ENCODE measurements at places on chromosomes 3 and 15.
A peak's percentile ranks its signal among the peaks of the same experiment; 100 is the strongest.

DNA sequence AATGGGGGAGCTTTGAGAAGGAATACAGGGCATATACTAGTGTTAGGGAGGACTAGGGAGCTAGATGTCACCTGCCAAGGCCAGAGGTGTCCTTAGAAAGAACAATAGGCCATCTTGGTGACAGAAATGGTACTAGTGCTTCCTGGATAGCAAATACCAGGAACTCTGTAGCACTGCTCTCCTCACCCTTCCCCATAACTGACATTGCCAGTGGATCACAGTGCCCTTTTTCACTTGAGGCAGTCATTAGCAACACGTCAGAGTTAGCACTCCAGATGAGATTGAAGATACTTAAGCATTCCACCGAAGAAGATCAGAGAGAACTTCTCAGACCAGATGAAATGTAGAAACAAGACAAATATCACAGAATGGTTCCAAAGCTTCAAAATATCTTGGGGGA lies 103.1 kb upstream of the PDZRN3 start:
- DNase-seq = no peak

DNA sequence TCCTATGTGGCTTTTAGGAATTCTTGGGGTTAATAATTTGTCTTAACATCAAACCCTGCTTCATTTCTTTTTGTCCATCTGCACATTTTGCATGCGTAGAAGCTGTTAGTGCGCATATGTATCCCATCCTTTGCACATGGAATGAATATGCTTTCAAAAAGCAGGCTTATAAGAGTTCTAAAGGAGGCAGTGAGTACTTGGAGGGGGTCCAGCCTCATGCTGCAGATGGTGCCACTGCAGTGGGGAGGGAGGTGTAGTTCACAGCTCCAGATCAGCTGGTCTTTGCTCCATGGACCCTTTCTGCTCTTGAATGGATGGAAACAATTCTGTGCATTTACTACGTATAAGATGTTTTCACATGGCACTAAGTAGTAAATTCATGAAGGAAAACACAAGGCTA lies 20.7 kb upstream of the SSR3 start:
- DNase-seq = no peak

GRCh38 chr3:161423911-161424522 lies 52.7 kb upstream of the SPTSSB start:
- DNase-seq = peak; percentile 43

- no peak for DNase-seq
Observed at GRCh38 chr3:174156200-174156599, 702.9 kb upstream of the NAALADL2 start.

DNA sequence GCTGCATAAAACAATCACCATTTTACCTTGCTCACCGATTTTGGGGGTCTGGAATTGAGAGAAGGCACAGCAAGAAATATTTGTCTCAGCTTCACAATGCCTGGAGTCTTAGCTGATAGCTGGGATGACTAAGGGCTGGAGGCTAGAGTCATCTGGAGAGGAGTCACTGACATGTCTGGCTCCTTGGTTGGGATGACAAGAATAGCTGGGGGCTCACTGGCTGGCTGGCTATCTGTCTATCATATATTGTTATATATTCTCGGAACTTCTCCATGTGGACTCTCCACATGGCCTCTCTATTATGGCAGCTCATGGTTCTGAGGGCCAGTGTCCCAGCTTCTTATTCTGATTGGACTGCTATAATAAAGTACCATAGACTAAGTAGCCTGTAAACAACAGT lies 20.0 kb upstream of the TRIM71 start:
- DNase-seq = no peak

GRCh38 chr15:24944954-24945353 lies 9.8 kb upstream of the SNRPN start:
- no peak for DNase-seq

- DNase-seq = no peak
Observed at GRCh38 chr3:37994639-37994972, 4.0 kb downstream of the VILL start.

- no peak for DNase-seq
Observed at GRCh38 chr3:39183211-39184080, 8.9 kb downstream of the XIRP1 start.

DNA sequence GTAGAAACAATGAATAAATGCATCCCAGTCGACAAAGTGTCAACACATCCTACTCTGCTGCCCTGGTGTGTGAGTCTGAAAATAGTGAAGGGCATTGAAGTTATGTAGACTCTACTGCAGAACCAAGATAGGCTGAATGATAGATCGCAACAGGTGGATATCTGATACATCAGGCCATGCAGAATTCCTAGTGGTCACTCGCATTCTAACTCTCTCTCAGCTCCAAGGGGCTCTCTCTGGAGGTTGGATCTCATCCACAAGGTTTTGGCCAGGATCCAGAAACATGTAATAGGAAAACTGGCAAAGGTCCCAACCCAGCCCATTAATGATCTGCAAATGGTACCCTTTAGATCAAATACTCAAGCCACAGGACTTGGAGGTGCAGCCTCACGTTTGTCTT lies 514.1 kb downstream of the MAGI1 start:
- no peak for DNase-seq

GRCh38 chr3:168575750-168576149 lies 480.0 kb upstream of the GOLIM4 start:
- no peak for DNase-seq

DNA sequence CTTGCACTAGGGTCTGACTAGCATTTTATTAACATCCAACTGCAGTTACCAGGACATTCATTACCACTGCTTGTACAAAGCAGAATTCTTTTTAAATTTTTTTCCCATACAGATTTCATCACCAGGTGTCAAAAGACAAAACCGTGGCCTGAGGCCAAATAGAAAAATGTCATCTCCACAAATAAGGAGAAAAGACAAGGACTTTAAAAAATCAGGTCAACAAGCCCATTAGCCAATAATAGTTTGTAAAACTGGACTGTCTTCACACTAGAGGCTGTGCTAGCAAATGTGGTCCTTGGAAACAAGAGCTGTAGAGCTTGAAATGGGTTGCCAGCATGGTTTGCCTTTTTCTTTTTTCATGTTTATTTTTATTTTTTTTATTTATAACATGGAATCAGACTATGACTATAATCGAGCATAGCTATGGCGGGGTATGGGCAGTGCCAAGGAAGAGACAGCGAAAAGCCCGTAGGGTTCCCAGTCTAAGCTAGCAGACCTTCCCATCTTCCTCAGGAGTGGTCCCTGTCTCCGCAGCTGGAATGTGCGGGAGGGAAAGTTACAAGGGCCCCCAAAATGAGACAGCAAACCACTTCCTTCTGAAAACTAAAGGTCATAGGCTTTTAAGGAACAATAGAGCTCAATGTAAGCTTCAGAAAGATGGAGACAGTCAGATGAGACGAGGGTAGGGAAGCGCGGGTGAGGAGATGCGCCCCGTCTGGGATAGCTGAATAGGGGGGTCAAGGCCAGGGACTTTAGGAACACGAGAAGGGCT lies 1.5 kb downstream of the PTPN9 start:
- DNase-seq = no peak

DNA sequence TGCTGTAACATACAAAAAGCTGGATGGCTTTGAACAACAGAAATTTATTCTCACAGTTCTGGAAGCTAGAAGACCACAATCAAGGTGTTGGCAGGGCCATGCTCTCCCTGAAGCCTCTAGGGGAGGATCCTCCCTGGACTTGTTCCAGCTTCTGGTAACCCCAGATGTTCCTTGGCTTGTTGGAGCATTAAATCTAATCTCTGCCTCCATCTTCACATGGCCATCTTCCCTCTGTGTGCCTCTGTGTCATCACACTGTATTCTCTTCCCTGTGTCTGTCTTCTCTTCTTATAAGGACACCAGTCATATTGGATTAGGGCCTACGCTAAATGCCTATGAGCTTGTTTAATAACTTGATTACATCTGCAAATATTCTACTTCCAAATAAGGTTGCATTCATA lies 109.5 kb downstream of the STAG1 start:
- peak; percentile 34 for DNase-seq

- DNase-seq = no peak
Observed at GRCh38 chr15:82186719-82187406, 75.7 kb downstream of the EFL1 start.

DNA sequence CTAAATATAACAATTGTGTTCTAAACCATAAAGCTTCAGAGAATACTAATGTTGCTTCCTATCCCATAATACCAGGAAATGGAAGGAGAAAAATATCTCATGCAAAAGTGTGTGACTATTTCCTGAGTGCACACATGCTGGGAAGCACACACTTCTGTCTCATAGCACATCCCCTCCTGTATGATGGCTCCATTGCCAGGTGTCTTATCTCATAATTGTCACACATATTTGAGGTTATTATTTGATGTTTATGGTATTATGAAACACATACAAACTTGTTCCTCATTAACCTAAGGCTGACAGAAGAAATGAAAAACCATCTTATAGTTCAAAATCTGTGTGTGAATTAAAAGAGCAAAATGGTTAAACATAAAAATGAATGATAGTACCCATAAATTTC lies 65.4 kb downstream of the SERP1 start:
- no peak for DNase-seq

DNA sequence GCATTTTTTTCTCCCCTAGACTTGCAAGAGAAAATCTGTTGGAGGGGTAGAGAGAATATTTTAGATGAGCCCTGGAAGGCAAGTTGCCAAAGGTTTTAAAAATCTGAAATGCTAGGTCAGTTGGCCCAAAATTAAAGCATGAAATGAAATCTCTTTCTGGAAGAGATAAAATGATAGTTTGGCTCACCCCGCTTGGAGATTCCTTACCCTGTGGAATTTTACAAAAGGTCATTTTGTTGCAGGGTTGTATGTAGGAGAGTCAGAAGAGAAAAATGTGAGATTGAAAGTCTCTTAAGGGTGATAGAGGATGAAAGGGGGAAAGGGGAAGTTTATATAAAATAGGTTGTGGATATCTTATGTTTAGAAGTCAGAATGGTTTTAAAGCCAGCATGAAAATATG lies 277.8 kb downstream of the CD47 start:
- DNase-seq = no peak

- DNase-seq = no peak
Observed at GRCh38 chr3:114904633-114905032, 242.5 kb downstream of the ZBTB20 start.

DNA sequence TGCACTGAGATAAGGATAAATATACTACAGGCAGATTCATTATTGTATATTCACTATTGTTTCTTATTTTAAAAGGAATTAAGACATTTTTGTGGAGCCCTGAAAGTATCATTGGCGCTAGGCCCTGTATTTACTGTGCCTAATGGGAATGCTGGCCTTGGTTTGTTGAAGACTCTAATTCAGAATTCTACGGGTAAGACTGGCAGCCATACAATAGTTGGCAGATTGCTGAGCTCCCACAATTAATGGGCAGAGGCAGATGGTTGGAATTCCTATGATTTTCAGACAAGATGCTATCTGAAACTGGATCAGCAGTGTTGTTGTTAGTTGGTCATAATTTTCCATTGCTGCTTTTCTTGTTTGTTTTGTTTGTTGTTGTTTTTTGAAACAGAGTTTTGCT lies 14.7 kb downstream of the PGBD4 start:
- peak; percentile 24 for DNase-seq

DNA sequence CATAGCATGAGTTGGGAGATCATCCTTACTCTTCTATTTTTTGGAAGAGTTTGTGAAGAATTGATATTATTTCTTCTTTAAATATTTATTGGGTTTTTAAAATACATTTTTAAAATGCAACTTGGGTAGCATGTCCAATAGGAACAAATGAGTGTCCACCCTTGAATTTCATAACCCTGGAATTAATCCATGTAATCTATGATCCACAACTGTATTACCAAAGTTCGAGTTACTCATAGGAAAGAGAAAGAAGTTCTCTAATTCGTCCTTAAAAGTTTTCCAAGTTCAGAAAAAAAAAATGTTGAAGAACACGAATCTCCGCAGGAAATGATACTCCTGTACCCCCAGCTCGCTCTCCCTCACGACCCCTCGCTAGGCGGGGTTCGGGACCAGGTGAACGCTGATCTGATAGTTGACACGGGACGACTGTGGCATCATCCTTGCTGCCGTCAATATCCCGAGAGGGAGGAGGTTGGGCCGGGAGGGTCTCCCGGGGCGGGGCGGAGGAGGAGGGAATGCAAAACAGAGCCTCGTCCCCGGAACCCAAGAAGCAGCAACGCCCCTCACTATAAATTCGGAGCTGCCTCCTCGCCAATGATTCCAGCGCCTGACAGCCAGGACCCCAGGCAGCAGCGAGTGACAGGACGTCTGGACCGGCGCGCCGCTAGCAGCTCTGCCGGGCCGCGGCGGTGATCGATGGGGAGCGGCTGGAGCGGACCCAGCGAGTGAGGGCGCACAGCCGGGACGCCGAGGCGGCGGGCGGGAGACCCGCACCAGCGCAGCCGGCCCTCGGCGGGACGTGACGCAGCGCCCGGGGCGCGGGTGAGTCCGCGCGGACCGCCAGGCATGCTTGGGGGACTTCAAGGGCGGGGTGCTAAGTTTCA lies at the start of gene AGTR1:
AGTR1 (plus strand) TSS at position 598 of the 884 bp plus-strand sequence. CDS start 43,133 bp downstream, outside the sequence.
- peak; percentile 61 for DNase-seq

DNA sequence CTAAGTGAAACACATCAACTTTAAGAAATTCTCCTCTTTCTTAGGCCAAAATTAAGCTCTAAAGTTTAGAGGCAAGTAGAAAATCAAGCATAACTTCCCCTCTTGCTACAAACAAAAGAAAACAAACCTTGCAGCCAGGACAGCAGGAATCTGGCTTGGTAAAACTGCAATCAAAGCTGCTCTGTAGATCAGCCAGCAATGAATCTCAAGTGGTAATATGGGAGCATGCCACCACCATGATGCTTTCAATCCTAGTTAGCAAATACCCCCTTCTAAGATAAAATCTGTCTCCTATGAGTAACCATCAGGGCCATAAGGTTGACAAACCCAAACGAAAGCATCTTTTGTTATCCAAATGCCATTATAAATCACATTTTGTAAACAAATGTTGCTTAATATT lies 208.3 kb upstream of the PLSCR5 start:
- no peak for DNase-seq

DNA sequence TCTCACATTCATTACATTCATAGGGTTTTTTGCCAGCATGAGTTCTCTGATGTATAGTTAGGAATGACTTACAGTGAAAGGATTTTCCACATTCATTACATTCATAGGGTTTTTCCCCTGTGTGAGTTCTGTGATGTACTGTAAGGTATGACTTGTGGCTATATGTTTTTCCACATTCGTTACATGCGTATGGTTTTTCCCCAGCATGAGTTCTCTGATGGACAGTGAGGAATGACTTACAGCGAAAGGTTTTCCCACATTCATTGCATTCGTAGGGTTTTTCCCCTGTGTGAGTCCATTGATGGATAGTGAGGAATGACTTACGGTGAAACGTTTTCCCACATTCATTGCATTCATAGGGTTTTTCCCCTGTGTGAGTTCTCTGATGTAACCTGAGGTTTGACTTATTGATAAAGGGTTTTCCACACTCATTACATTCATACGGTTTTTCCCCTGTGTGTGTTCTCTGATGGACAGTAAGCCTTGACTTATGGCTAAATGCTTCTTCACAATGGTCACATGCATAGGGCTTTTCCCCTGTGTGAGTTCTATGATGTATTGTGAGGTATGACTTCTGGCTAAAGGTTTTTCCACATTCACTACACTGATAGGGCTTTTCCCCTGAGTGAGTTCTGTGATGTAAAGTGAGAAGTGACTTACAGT lies 47.4 kb downstream of the ZNF717 start:
- DNase-seq = no peak

- DNase-seq = no peak
Observed at GRCh38 chr3:134276086-134276485, 25.4 kb upstream of the RYK start.

All from D341Med (cell line).